Amniotic epithelial cell (primary cell): ENCODE measurements at places on chromosomes 4 and X.

DNA sequence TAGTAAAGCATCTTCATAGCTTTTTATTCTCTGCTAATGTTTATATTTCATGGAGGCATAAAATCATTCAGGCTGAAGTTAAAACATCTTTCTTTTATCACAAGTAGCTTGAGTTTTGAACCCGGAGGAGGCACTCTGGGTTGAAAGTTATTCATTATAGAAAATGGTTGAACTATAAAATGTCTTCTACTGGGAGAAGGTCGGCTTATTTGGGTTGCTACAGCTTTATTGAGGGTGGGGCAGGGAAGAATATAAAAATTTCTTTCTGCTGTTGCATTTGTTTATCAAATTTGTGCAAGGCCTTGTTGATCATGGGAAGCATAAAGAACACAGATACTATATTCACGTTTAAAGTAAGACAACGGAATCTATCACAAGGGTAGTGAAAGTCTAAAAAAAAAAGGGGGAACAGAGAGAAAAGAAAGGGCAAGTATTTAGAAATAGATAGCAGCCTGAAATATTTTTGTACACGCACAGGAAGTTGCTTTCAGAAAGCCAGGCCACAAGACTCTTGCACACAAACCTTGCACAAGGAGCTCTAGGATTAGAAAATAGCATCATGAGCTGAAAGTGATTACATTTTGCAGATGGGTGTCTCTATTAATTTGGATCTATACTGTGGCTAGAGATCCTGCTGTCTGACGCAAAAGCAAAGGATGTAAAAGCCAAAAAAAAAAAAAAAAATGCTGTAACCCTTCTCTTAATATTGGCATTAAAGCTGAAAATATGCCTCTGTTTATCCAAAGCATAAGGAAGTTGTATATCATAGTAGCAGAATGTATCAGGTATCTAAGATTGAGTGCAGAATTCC, 37.2 kb upstream of the FAM9C start:
- DNase-seq = peak; percentile 57

GRCh38 chr4:74537459-74537858, 92.5 kb downstream of the AREG start:
- DNase-seq = peak; percentile 49

- no peak for DNase-seq
Measured at GRCh38 chr4:161486461-161486860, 677.3 kb downstream of the FSTL5 start.

- DNase-seq = no peak
Measured at GRCh38 chr4:851701-852430, 25.9 kb upstream of the CPLX1 start.

DNA sequence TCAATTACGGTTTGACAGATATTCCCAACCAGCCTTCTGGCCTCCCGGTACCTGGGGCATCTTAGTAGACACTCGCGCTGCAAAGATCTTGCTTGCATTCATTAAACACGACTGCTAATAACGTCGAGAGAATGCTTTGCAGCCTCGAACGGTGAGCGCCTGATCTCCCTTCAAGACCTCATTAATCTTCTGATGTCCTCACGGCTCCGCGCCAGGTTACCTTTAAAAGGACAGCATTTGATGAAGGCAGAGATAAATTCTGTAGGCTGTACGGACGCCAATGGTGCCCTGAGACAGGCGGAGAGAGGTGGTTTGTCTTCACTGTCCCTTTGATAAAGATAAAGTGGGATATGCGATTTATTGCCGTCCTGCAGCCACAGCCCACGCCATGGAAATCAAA, 64.2 kb downstream of the SHOX start:
- DNase-seq = no peak

GRCh38 chrX:44698357-44698756, 145.5 kb upstream of the DUSP21 start:
- DNase-seq = no peak

DNA sequence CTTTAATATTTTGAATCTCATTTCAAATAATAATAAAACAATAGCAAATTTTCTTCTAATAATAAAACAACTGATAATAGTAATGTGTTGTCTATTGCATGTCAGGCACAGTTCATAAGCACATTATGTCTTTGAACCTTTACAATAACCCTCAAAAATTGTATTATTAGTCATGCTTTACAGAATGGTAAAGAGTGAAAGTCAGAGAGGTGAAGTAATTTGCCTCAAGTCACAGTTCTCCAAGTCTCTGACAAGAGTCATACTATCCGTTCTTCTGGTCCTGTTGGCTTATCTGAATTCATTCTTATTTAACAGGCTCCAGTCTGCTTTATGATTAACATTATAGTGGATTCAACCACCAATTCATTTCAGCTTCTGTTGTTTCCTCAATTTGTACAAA, 313.0 kb downstream of the AFF2 start:
- DNase-seq = no peak

- no peak for DNase-seq
Measured at GRCh38 chr4:84855774-84856173, 110.7 kb downstream of the WDFY3 start.

- peak; percentile 52 for DNase-seq
Measured at GRCh38 chr4:56909086-56909894, 1.6 kb downstream of the REST start.

DNA sequence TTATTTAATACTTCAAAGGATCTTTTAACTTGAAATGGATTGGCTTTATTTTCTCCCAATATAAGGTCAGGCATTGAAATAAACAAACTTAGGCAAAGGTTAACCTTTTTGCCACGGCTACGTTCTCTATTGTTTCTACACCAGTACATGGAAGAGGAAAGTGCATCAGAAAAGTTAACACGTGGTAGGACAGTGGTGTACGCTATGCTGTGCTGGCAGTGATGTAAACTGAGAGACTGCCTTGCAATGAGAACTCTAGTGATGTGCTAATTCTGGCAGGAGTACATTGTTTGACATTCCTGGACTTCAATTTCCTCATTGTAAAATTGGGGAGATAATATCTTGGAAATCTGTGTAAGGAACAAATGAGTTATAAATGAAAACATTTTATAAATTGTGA, 208.2 kb downstream of the TMA16 start:
- DNase-seq = no peak

DNA sequence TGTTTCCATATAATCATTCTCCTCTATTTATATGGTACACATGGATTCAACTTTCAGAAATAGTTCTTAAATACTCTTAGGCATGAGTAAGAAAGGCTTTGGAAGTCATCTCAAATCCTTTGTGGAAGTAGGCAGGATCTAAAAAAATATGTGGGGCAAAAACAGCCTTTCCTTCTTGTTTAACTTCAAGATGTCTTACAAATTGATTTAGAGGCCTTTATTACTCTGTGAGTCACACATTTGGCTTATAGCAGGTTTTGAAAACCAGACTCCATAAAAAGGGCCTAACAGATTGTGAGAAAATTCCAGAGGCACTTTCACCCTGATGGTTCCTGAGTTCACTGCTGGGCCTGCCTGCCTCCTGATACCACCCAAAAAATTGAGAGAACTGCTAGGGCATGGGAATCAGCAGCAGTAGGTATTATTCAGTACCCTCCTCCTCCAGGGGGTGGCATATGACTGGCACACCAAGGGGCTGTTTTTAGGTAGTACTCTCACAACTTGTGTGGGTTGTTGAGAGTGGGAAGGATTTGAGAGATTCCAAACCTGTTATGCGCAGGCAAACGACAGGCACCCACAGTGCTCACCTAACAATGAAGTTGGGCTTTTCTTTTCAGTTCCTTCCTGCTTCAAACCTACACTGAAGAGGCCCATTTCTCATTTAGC, 162.7 kb upstream of the MBNL3 start:
- DNase-seq = peak; percentile 81

DNA sequence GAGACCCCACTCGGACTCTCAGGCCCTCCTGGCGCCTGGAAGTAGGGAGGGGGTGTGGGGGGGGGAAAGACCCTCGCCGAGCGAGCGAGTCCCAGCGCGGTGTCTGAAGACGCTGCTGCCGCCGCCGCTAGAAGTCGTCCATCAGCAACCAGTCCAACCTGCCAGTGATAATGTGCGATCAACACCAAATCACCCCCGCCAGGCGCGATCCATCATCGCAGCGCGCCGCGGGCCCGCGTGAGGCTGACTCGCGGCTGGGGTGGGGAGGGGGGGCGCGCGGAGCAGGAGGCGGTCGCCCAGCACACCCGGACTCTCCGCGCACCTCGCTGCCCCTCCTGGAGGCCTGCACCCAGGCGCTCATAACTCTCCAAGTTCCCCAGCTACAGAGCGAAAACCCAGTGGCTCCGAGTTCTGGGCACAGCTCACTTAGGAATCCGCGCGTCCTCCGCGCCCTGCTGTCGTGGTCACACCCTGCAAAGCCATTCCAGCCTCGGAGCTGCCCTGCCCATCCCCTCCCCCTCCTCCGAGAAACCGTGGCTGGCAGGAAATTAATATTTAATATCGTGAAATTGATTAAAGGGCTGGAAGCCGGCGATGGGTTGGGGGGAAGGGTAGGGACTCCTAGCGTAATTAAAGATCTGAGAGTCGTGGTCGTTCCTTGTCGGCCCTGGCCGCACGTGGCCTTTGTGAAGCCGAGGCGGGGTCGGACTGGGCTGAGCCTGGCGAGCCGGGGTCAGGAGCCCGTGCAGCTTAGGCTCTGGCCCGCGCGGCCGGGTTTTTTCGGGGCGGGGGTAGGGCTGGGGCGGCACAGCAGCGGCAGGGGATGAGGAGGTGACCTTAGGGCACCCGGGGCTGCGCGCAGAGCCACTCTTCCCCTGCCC, 58.1 kb upstream of the BCOR start:
- DNase-seq = no peak

DNA sequence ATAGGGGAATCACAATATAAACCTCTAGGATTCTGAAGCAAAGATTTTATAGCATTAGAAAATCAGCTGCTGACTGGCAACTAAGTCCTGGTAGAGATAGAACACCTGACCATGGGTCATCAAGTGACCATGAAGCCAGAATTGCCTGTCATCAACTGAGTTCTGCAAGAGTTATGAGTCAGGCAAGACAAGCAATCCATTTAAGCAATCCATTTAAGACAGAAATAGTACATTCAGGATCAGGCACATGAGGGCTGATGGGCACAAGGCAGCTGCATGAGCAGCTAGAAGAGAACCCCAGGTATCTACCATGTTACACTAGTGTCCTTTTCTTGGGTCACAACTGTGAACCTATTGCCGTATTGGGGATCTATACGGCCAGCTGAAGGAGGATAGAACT, 98.9 kb downstream of the SPRY1 start:
- DNase-seq = peak; percentile 46

DNA sequence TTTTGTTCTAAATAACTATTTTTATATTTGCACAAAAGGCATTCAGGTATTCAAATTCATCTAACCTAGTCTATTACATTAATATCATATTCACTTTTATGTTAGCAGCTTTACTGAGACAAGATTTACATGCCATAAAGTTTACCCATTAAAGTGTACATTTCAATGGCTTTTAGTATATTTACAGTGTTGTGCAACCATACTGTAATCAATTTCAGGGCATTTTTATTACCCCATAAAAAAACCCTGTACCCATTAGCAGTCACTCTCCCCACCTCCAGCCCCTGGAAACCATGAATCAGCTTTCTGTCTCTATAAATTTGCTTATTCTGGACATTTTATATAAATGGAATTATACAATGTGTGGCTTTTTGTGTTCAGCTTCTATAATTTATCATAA, 95.9 kb upstream of the IL1RAPL1 start:
- no peak for DNase-seq

DNA sequence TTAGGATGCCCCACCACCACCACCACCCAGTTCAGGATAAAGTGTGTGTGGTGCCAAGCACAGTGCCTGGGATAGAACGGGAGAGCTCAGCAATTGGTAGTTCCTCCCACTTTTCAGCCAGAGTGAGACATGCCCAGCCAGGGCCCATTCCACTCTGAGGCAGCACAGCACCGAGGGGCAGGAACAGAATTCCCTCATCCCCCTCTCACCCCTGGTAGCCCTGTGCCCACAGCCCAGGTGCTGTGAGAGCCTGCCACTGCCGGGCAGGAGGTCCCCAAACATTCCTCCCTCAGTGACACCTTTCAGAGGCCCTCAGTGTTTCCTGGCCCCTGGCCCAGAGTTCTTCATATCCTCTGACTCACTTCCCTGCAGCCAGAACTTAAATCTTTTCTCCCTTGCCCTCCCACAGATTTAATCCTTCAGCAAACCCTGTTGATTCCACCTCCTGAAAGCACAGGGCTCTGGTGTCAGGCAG, 8.1 kb downstream of the RIPPLY1 start:
- peak; percentile 77 for DNase-seq

DNA sequence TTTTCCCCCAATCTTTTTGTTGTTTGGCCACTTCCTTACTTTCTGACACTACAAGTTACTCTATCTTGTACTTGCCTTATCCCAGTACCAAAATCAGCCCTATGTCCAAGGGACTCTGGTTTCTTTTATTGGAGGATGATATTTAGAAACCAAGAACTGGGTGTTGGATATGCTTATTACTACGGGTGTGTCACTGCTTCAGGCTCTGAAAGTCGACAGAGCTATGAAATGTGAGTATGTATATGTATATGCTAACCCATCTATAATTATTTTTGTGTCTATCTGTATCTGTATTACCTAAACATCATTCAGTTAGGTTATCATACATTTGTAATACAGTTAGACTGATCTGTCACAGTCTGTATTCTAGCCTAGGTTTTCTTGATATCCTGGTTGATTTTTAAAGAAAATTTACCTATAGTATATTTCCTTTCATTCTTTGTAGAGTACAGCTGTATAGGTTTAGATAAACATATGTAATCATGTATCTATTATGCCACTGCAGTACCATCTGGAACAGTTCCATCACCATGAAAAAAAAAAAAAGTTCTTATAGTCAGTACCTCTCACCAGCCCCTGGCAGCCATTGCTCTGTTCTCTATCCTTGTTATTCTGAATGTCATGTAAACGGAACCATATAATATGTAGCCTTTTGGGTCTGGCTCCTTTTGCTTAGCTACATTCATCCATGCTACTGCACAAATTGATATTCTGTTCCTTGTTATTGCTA, 18.1 kb downstream of the SEC24B start:
- no peak for DNase-seq

GRCh38 chrX:115189646-115190635, 731 bp downstream of the RBMXL3 start:
- DNase-seq = no peak

DNA sequence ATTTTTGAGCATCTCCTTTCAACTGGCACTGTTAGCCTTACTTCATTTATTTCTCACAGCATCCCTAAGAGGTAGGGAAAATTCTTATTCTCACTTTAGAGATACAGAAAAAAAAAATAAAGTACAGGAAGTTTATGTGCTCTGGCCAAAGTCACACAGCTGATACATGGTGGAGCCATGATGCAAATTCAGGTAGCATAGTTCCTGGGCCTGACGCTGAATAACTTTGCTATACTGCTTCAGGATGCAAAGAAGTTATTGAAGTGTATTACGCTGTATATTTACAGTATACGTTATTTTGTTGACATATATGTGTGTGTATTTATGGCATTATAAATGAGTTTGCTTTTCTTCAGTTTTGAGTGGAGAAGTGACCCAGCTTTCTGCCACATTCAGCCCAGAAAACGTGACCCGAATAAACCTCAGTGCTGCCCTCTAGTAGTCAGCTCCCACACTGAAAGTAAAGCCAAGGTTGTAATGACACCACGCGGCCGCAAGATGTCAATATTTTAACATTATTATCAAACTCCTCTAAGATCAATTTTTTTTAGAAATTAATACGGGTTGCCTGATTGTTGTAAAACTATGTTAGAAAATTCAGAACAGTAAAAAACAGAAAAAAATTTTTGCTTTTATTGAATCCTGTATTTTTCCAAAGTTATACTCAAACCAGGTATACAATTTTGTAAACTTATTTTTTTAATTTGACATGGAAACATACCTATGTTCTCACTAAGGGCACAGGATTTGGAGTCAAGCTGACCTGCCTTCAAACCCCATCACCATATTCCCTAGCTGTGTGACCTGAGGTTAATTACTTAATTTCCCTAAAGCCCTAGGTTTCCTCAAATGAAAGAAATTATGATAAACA, 3.8 kb upstream of the GUCY2F start:
- DNase-seq = peak; percentile 41
